ENCODE measurements at places on chromosomes 6 and 20. TPM values are rescaled to one million over a fixed set of nuclear protein-coding genes. Genes with fewer than 3 reads are reported as not detected.

DNA sequence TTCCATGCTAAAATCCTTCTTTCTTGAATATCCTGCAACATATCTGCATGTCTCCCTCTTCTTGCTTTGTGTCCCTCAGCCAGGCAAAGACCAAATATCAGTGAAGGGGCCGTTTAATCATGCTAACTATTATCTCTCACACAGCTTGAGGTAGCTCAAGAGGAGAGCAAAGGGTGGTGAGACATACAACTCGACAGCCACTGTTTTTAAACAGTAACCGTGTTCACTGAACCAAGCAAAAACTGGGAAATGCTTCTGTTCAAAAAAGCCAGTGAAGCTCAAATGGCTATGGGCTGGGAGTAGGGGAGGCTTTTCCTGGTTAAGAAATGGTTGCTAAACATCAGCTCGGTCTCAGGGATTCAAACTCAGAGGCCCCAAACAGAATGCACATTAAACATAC lies 83.4 kb downstream of the MAP7 start:
- no peaks in the 10 kb centered on the region for H3K36me3 ChIP-seq
- H3K4me1 ChIP-seq, result no peaks in the 10 kb centered on the region
- no peak for DNase-seq
- H3K27me3 ChIP-seq, result no peaks in the 10 kb centered on the region
- H3K4me3 ChIP-seq, result no peak overlapping the region

DNA sequence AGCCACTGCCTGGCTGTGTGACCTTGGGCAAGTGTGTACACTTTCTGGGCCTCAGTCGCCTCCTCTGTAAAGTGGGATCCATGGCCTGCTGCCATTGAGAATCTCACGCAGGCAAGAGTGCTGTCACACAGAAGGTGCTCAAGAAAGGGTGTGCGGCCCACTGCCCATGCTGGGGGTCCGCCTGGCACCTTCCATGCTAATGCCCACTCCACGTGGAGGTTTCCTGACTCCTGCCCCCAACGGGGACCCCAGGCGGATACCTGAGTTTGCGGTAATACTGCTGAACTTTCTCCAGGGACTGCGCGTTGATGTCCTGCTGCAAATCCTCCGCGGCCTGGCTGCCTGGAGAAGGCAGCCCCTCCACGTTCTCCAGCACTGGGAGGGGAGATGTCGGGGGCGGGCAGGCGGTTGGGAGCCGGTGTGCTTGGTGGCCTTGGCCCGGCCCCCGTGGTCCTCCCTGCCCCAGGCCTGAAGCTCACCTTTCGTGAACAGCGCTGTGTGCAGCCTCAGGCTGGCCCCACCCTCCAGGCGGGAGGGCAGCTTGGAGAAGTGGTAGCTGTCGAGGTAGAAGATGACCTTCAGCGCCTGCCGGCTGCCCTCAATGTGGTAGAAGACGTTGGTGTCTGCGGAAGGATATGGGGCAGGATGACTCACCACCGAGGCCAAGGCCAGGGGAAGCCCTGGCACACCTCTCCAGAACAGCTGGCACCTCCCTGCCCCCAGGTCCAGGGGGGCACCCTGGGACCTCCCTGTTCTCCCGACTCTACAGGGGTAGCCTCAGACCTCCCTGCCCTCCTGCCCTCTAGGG lies 195.6 kb downstream of the PREX1 start:
- H3K4me1 ChIP-seq, result no peaks in the 10 kb centered on the region
- no peak for DNase-seq
- H3K4me3 ChIP-seq, result no peak overlapping the region
- no peak overlapping the region for H3K27ac ChIP-seq
- no peaks in the 10 kb centered on the region for H3K36me3 ChIP-seq

- no peak overlapping the region for H3K27ac ChIP-seq
- peaks cover 59% of the 10 kb centered on the region for H3K4me1 ChIP-seq
- no peak for DNase-seq
- no peak overlapping the region for H3K4me3 ChIP-seq
- H3K27me3 ChIP-seq, result no peaks in the 10 kb centered on the region
- H3K36me3 ChIP-seq, result no peaks in the 10 kb centered on the region
These were observed 42.6 kb upstream of the SPDEF start for GRCh38 chr6:34598712-34599111.

DNA sequence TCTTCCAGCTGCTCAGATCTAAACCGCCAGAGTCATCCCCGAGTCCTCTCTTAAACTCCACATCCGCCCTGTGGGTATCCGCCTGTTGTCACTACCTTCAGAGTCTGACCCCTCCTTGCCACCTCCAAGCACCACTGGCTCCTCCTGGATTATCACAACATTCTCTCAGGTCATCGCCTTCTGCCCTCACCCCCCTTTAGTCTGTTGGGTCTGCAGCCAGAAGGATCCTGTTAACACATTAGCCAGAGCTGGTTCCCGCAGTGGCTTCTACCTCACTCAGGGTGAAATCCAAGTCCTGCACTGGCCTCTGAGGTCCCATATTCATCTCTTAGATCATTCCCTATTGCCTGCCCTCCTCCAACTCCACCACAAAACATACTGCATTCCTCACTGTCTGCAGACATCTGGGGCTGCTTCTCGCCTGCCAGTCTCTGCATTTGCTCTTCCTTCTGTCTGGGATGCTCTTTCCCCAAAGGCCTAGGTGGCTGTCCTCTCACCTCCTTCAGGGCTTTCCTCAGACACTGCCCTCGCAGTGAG lies 34.1 kb downstream of the TNXB start:
- DNase-seq, result no peak
- no peak overlapping the region for H3K4me3 ChIP-seq
- H3K27me3 ChIP-seq, result no peaks in the 10 kb centered on the region
- no peaks in the 10 kb centered on the region for H3K36me3 ChIP-seq

DNA sequence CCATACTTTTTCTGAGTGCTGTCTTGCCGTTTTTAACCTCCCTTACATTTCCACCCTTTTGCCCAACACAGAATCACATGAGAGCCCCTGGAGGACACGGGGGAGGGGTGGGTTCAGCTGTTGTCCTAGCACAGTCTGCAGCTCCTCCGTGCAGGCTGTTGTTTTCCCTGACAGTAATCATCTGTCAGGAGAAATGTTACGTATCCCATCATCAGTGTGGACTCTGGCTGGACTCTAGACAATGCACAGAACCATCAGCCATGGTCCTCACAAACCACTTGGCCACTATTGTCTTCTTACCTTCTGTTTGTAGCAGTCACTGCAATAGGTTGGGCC lies 92.1 kb downstream of the RIN2 start:
- H3K36me3 ChIP-seq, result no peaks in the 10 kb centered on the region
- H3K4me1 ChIP-seq, result peaks cover 26% of the 10 kb centered on the region
- no peaks in the 10 kb centered on the region for H3K27me3 ChIP-seq
- H3K4me3 ChIP-seq, result no peak overlapping the region
- DNase-seq, result no peak
- peak overlapping the region; percentile 85 for H3K27ac ChIP-seq

GRCh38 chr6:161564952-161565351 lies 291.1 kb upstream of the AGPAT4 start:
- H3K4me1 ChIP-seq, result no peaks in the 10 kb centered on the region
- no peaks in the 10 kb centered on the region for H3K27me3 ChIP-seq
- no peaks in the 10 kb centered on the region for H3K36me3 ChIP-seq

DNA sequence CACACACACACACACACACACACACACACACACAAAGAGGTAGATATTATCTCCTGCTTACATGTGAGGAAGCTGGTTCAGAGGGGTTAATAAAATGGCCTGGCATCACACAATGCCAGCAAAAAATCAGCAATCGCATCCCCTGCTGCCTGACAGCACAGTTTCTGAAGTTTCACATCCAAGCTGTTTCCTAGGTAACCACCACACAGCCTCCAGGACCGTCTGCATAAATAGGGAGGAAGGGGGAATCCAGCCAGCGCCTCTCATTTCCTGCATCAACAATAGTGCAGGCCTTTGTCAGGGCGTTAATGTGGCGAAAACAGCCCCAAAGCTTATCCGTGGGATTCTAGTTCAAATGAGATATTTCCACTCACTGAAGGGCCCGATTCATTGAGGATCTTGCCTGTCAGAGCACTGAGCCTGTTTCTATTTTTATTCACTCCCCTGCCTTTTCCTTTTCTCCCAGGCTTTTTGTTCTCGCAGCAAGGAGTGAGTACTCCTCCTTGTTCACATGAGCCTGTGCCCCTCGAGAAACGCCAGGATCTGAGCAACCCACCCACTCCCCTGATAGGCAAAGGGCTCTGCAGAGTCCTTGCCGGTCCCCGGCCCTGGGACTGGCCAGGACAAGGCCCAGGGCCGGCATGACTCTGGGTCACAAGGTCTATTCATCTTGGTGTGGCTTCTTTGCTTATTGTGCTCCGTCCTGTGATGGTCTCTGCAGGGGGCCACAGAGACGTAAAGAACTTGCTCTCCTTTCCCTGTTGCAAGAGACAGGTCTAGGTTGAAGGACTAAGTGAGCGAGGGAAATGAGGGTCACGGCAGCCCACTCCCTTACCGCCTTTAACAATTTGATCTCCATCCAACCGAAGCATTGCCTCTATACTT lies 32.7 kb downstream of the TUBB2B start:
- no peak overlapping the region for H3K4me3 ChIP-seq
- no peak for DNase-seq
- H3K27me3 ChIP-seq, result no peaks in the 10 kb centered on the region

DNA sequence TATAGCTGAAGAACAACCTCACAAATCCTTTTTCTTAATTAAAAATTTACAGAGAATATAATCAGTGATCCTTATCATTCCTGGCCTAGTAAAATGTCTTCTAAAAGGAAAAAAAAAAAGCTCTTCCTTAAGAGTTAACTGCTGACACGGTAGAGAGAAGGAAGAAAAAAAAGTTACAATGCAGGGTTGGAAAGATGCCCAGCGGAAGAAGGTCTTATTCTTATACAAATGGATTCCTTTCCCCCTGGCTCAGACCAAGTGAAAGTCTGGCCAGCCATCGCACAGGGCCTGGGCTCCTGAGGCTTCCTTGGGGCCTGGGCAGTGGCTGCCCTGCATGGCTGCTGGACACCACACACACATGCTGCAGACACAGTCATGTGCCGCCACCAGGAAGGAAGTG lies 688.6 kb downstream of the TENT5A start:
- no peaks in the 10 kb centered on the region for H3K36me3 ChIP-seq
- H3K4me1 ChIP-seq, result no peaks in the 10 kb centered on the region
- DNase-seq, result no peak
- no peak overlapping the region for H3K4me3 ChIP-seq
- no peak overlapping the region for H3K27ac ChIP-seq

GRCh38 chr20:6976106-6976900 lies 208.8 kb downstream of the BMP2 start:
- H3K36me3 ChIP-seq, result no peaks in the 10 kb centered on the region
- H3K27ac ChIP-seq, result no peak overlapping the region
- H3K27me3 ChIP-seq, result no peaks in the 10 kb centered on the region
- H3K4me3 ChIP-seq, result no peak overlapping the region
- H3K4me1 ChIP-seq, result no peaks in the 10 kb centered on the region

DNA sequence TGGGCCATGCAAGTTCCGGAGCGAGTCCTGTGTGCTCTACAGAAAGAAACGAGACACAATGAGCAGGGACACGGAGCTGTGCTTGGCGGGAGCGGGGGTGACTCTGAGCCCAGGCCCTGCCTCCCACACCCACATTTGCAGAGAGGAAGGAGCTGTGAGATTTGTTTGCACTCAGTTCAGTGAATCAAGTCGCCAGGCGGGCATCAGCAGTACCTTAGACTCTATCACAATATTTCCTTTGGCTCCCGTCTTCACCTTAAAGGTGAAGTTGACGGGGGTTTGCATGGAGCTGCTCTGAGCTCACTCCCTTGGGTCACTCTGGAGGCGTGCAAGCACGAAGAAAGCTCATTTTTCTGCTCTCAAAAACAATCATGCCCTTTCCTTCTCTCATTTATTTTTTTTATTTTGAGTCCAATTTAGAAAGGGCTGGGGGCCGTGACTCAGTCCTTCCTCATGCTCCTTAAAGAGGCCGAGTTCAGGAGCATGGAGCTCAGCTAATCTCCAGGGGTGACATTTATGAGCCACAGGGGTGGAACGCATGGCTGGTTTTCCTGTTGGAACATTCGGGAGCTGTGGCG lies 188.2 kb downstream of the NFATC2 start:
- H3K4me1 ChIP-seq, result no peaks in the 10 kb centered on the region
- no peaks in the 10 kb centered on the region for H3K36me3 ChIP-seq
- no peak overlapping the region for H3K4me3 ChIP-seq
- H3K27ac ChIP-seq, result no peak overlapping the region

- H3K4me3 ChIP-seq, result no peak overlapping the region
- H3K27ac ChIP-seq, result no peak overlapping the region
- H3K4me1 ChIP-seq, result no peaks in the 10 kb centered on the region
- no peak for DNase-seq
These were observed 367.7 kb downstream of the KIF16B start for GRCh38 chr20:16205507-16205906.

- peaks cover 9% of the 10 kb centered on the region for H3K4me1 ChIP-seq
- H3K36me3 ChIP-seq, result no peaks in the 10 kb centered on the region
- no peak overlapping the region for H3K27ac ChIP-seq
- DNase-seq, result no peak
- H3K4me3 ChIP-seq, result no peak overlapping the region
- H3K27me3 ChIP-seq, result no peaks in the 10 kb centered on the region
These were observed 122.0 kb upstream of the ID4 start for GRCh38 chr6:19715167-19715551.

The ERVFRD-1 gene
- total RNA-seq, result 0.25 TPM

The C4A gene
- 31.4 TPM for total RNA-seq

The DYNLT2 gene
- total RNA-seq, result 3.2 TPM
